ENCODE measurements at places on chromosomes 7 and 10.

- no peak for DNase-seq
Observed at GRCh38 chr7:29350351-29350750, 155.8 kb downstream of the CHN2 start.

- no peak for DNase-seq
Observed at GRCh38 chr7:56105508-56105907, 768 bp downstream of the CHCHD2 start.

DNA sequence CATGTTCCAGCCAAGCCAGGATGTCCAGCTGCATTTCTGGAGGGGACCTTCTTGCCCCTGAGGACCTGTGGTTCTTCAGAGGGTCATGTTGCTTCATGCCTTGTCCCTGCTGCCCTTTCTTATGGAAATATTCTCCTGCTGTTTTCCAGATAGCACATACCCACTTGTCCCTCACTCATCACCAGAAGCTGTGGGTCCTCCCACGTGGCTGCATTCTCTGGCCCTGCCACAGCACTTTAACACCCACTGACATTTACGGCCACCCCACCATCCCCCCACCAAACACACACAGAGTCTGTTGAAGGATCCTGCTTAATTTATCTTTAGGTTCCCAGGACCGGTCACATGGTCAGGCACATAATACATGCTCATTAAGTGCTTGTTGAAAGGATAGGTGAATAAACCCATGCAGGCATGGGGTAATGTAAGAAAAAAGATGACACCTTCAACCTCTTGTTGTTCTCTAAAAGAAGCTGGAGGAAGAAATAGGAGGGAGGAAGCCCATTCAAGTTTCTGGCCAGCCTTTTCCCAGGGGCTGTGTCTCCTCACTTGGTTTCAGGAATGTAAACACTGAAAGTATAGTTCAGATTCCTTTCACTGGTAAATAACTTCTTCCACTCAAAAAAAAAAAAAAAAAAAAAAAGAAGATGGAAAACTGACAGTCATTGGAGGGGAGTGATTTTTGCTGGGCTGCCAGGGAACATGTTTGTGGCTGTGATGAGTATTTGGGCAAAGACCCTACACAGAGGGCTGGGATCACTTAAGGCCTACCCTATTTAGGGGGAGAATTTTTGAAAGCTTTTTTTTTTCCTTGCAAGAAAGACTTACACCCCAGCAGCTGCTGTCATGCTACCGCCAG is 19.8 kb upstream of the BMPER start:
- DNase-seq = no peak

GRCh38 chr7:25720427-25720826 is 431.6 kb upstream of the NFE2L3 start:
- peak; percentile 3 for DNase-seq
